A549 treated with ZK216348 at 1 μM for 4 hours (cell line): ENCODE measurements at places on chromosomes 5 and 9. TPM values are rescaled to one million over a fixed set of nuclear protein-coding genes. Genes with fewer than 3 reads are reported as not detected.

PCDHGB4 gene
- total RNA-seq = 0.74 to 1.1 TPM (median 0.90 TPM) in 5 replicates

PITX1 gene
- total RNA-seq = 14.2 to 38.1 TPM (median 36.5 TPM) in 5 replicates

INPP5E gene
- 10.6 to 24.3 TPM (median 22.4 TPM) in 5 replicates for total RNA-seq

SLC27A6 gene
- total RNA-seq = 0.06 to 0.10 TPM in 2 of 5 replicates, not detected in the others

C1QTNF2 gene
- 0.09 to 0.29 TPM (median 0.18 TPM) in 4 of 5 replicates, not detected in the other for total RNA-seq

SNCB gene
- 0.53 to 1.4 TPM (median 1.2 TPM) in 5 replicates for total RNA-seq

GRIA1 gene
- not detected in 5 replicates for total RNA-seq

SLC9A3 gene
- total RNA-seq = 1.4 to 2.5 TPM (median 2.3 TPM) in 5 replicates

AK8 gene
- 0.43 to 1.4 TPM (median 1.2 TPM) in 5 replicates for total RNA-seq

RORB gene
- not detected in 5 replicates for total RNA-seq

PCDHA7 gene
- 0.06 to 0.21 TPM (median 0.13 TPM) in 5 replicates for total RNA-seq

ANKRD34B gene
- 0.06 to 0.31 TPM (median 0.25 TPM) in 4 of 5 replicates, not detected in the other for total RNA-seq

TMEM161B gene
- 6.3 to 10.3 TPM (median 8.9 TPM) in 5 replicates for total RNA-seq

GRXCR2 gene
- total RNA-seq = not detected in 5 replicates

FGF1 gene
- 0.15 to 1.8 TPM (median 0.29 TPM) in 5 replicates for total RNA-seq

ATOX1 gene
- 185 to 236 TPM (median 196 TPM) in 5 replicates for total RNA-seq

GAPT gene
- not detected in 5 replicates for total RNA-seq

TLX3 gene
- not detected in 5 replicates for total RNA-seq

C5orf58 gene
- not detected in 5 replicates for total RNA-seq
